ENCODE measurements at places on chromosomes 16 and 17.

DNA sequence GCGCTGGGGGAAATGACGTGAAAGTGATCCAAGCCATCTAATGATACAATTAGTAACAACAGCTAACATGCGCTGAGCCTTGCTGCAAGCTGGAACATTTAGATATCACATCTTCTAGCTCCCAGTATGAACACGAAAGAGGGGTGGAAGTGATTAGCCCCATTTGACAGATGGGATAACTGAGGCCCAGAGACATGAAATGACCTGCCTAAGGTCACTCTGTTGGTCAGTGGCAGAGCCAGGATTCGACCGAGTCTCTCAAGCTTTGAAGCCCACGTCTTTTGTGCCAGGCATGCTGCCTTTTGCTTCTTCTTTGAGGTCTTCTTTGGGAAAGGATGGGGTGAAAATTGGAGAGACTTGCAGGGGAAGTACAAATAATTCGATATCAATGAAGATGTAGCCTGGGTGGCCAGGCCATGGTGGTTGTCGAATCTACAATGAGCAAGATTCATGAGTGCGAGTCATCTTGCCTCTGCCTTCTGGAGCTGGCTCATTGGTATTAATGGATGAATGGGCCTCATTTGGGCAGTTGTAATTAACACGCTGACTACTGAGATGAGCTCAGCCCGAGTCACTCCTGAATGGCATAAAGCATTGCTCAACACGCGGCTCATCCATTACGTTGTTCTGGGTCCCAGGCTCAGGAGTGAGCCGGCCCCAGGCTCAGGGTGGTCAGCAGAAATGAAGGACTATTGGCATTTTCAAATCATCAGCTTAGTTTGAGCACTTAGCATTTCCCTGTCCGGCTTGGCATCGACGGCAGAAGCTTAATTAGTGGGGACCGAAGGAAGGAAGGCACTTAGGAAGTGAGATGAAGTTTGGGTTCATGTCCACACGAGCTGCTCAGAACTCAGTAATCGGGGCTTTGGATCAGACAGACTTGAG is 28.0 kb upstream of the GPRC5B start:
- no peak for DNase-seq

GRCh38 chr17:20022701-20023100 is 13.5 kb downstream of the SPECC1 start:
- no peak for DNase-seq

DNA sequence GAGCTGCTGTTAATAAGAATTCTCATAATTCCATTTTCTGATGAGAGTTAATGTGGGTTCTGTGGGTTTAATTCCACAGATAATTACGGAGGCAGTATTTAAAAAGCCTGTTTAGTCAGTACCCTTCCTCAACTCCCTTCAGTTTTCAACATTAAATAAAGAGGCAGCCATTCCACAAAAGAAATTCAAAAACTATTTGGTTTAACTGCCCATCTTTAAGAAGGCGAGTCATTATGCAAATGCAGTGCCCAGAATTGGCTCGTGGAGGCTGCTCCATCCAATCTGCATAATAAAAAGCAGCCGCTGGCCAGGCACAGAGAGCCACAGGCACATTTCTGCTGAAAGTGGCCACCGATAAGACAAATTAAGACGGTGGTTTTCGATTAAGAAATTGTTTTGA is 194.4 kb upstream of the TOX3 start:
- no peak for DNase-seq

- DNase-seq: no peak
Observed at GRCh38 chr17:82720204-82720603, 3.7 kb downstream of the FN3KRP start.

DNA sequence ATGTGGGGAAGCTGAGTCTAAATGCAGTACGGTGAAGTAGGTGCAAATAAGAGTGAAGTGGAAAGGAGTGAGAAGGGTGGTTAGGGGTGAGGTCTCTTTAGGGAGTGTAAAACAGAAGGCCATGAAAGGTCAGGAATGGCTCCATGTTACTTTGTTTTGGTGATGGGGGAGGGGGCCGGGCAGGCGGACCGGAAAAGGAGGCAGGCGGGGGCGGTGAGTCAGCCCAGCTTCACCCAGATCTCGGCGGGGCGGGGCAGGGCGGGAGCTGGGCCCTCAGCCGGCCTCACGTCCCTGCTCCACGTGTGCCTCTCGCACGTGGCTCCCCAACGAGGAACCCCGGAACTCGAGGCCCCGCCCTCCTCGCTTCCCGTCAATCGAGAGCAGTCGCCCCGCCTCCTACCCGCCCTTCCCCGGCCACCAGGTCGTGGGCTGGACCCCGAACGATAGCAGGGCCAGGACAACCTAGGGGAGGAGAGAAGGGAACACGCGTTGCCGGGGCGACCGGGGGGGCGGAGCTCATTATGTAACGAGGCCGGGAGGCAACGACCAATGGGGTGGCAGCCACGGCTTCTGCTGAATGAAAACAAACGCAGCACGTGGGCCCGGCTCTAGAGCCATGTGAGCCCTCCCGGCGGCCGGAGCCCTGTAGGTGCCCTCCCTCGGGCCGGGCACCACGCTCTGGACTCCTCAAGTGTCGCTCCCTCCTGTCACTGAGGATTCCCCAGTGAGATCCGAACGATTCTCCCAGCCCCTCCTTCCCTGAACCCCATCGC is 1.4 kb downstream of the NR1D1 start:
- peak; percentile 98 for DNase-seq

- no peak for DNase-seq
Observed at GRCh38 chr16:67393111-67393787, at the start of gene TPPP3. TPPP3 (minus strand) TSS chr16:67393498; CDS start chr16:67391111, 2,387 bp downstream.

- DNase-seq: no peak
Observed at GRCh38 chr16:59330019-59330670, 596.0 kb upstream of the GOT2 start.

- no peak for DNase-seq
Observed at GRCh38 chr17:10831696-10832095, 6.2 kb downstream of the PIRT start.
